NCI-H1417 treated with DMSO at 0.1 percent for 48 hours (cell line): ENCODE measurements at places on chromosomes 16 and 17.

GRCh38 chr17:63550817-63551639, 751 bp downstream of the DCAF7 start:
- DNase-seq, result no peak

- no peak for DNase-seq
Measured at GRCh38 chr16:17131351-17131750, 339.4 kb downstream of the XYLT1 start.

GRCh38 chr17:48641541-48642058, 15.4 kb upstream of the HOXB9 start:
- DNase-seq, result no peak

GRCh38 chr16:4746991-4747574, 12.7 kb downstream of the DNAAF8 start:
- no peak for DNase-seq

GRCh38 chr16:72991211-72991610, 56.7 kb downstream of the ZFHX3 start:
- no peak for DNase-seq

GRCh38 chr16:20707461-20707860, 10.0 kb upstream of the ACSM1 start:
- DNase-seq, result no peak

DNA sequence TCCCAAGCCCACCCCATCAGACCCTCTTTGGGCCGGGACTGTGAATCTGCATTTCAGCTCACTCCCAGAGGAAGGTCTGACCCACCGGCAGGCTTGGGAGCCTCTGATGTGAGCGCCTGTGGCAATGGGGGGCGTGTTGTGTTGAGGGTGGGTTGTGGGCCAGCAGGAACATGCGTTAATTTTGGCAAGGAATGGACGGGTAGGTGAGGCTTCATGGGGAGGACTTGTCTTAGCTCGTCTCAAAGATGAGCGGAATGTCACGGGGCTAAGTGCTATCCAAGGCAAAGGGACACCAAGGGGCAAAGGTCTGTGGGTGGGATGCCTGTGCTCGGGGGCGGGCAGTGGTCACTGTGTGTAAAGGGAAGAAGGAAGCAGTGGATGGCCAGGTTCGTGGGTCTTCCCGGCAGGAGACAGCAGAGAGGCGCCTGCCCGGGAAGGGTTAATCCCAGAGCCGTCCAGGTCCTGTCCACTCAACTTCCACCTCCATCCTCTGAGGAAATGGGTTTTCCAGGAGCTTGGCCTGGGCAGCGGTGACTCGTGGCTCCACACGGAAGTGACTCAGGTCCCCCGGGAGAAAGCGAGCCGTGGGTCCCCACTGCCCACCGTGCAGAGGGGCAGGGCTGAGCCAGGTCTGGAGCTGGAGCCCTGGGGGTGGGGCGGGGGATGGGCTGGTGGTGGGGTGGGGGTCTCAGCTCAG, 17.4 kb downstream of the ADGRG1 start:
- no peak for DNase-seq

GRCh38 chr16:11015076-11015475, 70.7 kb downstream of the CLEC16A start:
- no peak for DNase-seq

GRCh38 chr16:49281480-49281842, at the start of gene CBLN1:
TSS of gene CBLN1 (minus strand) at chr16:49281838. CDS start at chr16:49281465, 373 bp downstream.
- no peak for DNase-seq

DNA sequence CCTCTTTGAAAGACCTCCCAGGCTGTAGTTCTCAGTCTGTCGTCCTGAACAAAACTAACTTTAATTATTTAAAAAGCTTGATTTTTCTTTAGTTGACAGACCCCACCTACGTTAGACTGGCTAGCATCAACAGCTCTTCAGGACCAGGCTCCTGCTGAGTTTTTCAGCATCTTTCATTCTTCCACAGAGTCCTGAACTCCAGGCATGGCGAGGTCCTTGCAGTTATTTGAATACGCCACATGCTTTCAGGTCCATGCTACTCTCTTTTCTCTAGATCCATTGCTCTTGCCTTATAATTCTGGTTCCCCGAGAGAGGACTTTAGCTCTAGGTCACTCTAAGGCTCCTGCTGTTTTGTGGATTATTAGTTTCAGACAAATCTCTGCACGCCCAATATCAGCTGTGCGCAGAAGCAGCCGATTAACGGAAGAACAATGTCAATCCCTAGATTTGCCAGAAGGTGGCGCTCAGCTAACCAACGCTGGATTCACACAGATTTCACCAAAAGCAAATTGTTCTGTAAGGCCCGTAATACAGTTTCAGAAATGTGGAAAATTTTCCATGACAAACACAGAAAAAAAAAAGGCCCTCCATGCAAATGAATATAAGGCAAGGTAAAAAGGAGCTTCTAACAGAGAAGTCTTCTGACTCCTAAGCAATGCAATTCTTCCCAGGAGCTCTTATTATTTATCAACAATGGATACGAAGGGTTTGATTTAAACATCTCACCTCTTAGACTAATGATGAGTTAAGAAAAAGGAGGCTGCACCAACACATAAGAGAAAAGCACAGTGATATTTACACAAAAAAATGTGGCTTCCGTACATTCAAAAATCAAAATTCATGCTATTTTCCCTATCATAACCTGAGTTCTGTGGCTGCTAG, 33.5 kb upstream of the BCO1 start:
- DNase-seq, result peak; percentile 1

DNA sequence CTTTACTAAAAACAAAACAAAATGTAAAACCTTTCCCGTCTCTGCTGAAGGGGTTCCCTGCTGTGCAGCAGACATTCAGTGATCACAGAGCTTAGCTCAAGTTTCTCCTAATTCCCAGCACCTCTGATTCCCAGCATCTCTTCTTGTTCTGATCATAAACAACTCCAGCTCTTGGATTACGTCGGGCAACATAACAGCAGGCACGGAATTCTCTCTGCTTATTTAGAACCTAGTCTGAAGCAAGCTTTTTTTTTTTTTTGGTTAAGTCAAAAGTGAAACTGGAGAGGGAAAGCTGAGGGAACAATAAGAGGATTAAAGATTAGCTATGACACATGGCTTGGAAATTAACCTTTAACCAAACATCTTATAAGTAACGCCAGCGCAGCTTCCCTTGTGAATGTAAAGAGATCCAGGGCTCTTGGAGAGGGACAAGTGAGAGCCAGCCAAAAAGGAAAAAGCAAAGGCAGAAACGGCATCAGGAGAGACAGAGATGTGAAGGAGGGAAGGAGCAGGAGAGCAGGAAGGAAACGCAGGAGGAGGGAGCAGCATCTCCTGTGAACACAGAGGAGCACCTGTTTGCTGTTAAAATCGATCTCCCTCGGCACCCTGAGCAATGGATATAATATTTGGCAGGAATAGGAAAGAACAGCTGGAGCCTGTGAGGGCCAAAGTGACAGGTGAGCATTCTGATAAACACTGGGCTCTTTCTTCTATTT, at the start of gene BCO1:
Gene BCO1 (plus strand): TSS at position 394 of the 716 bp plus-strand sequence. CDS start 220 bp downstream, at position 614.
- DNase-seq, result no peak

DNA sequence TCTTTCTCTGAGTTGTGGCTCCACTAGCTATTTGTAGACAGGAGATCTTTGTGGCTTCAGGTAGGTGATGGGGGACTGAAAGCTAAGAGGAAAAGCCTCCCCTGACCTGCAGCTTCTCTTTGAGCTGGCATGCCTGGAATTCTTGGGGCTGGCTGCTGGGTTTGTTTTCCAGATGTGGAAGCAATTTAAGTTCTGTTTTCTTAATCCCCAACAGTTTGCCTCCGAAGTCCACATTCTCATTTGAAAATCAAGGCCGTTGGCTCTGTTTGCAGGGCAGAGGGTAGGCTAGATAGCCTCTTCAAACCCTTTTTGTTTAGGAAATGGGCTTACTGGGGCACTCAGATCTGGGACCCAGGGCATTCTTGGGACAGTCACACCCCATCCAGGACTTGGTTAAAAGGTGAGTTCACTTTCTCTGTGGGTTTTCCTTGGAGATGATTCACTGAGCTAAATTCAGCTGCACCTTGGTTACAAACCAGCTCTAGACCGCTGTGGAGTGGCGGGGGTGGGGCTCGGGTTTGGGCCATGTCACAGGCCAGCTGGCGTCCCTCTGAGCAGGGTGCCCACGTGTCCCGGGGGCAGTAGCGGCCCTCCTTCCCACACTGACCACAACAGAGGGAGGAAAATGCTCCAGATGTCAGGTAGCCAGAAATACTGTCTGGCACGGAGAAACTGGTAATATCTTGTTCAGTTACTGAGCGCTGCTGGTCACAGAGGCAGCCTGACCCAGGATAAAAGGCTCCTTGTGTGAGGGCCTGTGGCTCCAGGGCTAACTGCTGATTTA, 108.5 kb downstream of the RAB11FIP4 start:
- DNase-seq, result no peak

DNA sequence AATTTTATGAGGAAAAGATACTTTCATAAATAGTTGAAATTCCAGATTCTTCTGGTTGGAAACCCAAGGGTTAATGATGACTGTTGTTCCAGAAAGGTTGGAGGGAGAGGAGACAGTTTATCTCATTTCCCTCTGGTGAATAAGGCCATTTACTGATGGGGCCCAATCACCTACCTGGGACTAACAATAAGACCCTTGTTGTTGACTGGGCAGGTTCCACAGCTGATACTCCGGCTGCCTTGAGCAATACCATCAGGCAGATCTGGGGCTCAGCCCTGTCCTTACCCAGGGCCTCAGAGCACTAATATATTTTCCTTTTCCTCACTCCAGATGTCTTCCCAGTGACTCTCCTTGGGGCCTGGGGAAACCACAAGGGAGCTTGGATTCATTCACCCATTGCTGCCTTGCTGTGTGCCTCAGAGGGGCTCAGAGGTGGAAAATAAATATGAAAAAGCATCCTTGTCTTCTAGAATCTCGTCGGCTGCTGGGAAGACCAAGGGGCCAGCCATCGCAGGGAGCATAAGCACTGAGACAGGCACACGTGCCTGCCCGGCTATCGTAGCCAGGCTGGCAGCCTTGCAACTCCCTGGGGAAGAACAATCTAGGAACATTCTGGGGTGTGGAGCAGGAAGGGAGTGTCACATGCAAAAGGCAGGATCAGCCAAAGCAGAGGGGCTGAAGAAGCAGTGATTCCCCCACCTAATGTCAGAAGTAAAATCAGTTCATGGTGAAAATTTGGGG, 54.4 kb downstream of the MPRIP start:
- DNase-seq, result no peak

DNA sequence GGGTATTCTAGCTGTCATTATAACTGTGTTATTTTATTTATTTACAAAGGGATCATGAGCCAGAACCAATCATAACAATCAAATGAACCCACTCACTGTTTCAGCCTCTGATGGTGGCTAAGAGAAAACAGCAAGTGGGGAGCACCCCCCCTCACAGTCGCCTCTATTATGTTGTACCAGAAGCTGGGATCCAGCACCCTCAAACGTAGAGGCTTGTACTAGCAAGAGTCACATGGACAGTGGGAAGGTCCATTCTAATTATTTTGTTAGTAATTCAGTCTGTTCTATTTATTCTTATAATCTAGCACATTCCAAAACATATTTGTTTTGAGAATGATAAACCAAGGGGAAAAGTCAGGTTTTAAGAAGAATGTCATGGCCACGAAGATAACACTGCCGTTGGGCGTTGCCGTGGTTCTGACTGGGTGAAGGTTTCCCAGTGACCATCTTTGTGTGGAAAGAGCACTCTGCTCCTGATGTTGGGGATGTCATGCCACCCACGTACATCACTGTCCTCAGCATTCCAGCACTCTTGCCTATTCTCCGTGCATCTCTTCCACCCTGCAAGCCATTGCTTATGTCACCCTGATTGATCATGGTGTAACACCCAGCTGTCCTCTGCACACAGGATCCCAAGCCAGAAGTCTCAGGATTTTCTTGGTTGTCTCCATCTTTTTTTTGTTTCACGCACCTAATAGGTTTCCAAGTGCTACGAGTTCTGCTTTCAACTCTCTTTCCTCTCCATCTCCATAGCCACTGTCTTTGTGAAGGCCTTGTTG, 205.8 kb downstream of the PRKCA start:
- no peak for DNase-seq

GRCh38 chr17:2841606-2842005, 45.4 kb downstream of the RAP1GAP2 start:
- no peak for DNase-seq

DNA sequence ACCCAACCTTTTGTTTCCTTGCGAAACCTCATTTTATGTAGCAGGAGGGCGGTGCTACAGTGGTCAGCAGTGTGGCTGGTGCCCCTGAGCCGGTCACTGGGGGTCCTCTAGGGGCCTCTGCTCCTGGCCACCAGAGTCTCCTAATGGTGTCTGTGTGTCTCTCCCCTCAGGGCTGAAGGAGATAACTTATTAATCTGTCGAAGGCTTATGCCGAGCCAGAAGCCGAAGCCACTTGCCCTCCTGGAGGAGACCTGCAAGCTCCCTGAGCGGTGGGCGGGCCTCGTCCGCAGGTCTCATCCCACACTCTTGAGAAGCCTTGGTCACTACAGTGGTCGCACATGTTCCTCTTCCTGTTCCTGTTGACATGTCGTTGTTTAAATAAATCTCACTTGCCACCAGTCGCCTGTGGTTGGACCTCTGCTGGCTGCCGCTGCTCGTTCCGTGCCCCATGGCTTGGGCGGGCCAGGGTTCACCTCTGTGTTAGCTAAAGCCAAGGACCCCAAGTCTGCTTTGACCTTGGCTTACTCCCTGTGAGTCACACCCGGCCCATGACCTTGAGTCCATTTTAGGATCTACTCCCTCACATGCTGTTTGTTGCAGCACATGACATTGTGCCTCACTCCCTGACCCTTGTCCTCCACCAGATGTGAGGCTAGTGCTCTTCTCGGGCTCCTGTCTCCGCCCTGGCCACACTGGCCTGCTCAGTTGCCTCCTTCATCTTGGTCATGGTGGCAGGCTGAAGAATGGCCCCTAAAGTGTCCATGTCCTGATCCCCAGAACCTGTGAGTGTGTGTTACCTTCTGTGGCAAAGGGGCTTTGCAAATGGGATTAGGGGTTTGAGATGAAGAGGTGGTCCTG, 38.7 kb upstream of the AQP8 start:
- DNase-seq, result no peak

- no peak for DNase-seq
Measured at GRCh38 chr17:45775576-45776011, 8.5 kb upstream of the CRHR1 start.

GRCh38 chr16:55221836-55222235, 102.2 kb upstream of the IRX6 start:
- no peak for DNase-seq

GRCh38 chr17:60640503-60640902, 37.1 kb upstream of the BCAS3 start:
- DNase-seq, result no peak

GRCh38 chr17:31907342-31907962, 5.9 kb upstream of the UTP6 start:
- no peak for DNase-seq

DNA sequence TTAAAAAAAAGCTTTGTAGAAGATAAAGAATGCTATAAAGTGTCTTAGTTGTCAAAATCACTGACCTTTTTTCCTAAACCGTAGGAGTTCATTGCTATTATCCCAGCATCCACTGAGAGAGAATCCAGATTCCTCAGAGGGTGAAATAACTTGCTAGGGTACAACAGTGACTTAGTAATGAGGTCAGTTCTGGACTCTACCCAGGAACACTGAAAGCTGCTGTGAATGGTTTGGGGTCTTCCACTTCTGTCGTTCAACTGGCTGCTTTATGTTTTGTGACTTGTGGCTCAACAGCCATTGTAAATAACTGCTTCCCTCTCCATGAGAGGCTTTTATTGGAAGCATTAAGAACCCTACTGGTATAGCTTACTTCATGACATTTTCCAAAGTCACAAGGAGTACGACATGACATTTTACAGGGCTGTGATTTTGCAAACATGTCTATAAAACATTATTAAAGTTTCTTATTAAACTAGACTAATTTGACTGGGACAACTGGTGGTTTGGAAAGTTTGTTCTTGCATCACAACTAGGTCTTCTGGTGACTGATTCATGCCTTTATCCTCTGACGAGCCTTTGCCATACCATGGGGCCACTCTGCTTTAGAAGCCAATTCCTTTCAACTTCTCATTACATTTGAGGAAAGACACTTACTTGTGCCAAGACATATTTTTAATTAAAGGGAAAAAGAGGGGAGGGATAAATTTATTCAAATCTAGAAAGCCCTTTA, 92.2 kb upstream of the CDH11 start:
- no peak for DNase-seq
